ENCODE measurements at places on chromosomes 4 and X. TPM values are rescaled to one million over a fixed set of nuclear protein-coding genes. Genes with fewer than 3 reads are reported as not detected.
A peak's percentile ranks its signal among the peaks of the same experiment; 100 is the strongest.

- H3K27me3 ChIP-seq: no peaks in the 10 kb centered on the region
- no peak for DNase-seq
- no peak overlapping the region for H3K4me3 ChIP-seq
- H3K4me1 ChIP-seq: no peaks in the 10 kb centered on the region
- H3K27ac ChIP-seq: no peak overlapping the region
- H3K36me3 ChIP-seq: no peaks in the 10 kb centered on the region
Observed at GRCh38 chrX:119273420-119274192, 37.5 kb downstream of the PGRMC1 start.

DNA sequence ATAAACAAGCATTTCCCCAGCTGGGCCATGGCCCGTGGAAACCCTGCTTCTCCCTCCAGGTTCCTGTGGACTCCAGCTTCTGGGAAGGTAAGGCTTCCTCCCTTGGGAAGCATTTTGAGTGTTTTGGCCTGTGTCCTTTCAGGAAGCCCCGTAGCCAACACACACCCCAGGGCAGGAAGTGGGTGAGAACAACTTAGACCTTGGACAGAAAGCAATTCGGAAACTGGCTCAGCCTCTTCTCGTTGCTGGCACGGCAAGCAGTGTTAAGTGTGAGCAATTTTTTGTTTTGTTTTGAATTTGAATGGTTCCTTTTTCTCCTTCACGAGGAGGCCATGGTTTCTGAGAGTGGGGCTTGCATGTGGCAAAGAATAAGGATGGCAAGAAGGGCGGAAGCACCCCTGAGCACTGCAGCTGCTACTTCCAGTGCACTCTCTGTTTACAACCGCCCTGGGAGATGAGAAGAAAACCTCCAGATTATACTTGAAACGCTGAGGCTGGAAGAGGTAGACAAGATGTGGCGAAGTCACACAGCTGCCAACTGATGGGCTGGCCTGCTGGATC lies 14.1 kb upstream of the CYTL1 start:
- no peak overlapping the region for H3K27ac ChIP-seq
- H3K27me3 ChIP-seq: no peaks in the 10 kb centered on the region
- no peaks in the 10 kb centered on the region for H3K36me3 ChIP-seq
- H3K4me1 ChIP-seq: peaks cover 16% of the 10 kb centered on the region

DNA sequence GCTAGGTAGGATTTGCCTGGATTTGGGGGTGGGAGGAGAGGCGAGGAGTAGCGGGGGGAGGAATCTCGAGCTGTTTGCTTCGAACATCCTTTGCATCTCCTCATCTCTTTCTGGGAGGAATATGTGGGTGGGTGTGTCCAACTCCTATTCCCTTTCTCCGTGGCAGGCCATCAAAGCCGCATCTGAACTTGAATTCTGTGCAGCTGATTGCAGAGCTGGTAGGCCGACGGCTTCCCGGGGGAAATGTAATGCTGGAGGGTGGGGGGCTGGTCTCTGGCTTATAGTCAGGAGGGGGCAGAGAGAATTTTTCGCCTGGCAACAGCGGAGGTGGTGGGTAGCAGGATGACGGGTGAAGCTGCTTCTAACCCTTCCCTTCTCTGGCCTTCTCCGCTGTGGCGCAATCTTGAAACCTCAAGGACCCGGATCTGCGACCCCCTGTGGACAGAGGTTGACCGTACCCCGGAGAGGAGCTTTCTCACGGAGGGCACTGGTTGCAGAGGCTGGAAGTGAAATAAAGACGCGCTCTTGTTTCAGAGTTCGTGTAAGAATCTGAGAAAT lies 628 bp downstream of the ZCCHC12 start:
- H3K27me3 ChIP-seq: peaks cover under 1% of the 10 kb centered on the region
- H3K36me3 ChIP-seq: no peaks in the 10 kb centered on the region
- peak overlapping the region; percentile 36 for H3K4me3 ChIP-seq
- no peak overlapping the region for H3K27ac ChIP-seq
- no peak for DNase-seq

DNA sequence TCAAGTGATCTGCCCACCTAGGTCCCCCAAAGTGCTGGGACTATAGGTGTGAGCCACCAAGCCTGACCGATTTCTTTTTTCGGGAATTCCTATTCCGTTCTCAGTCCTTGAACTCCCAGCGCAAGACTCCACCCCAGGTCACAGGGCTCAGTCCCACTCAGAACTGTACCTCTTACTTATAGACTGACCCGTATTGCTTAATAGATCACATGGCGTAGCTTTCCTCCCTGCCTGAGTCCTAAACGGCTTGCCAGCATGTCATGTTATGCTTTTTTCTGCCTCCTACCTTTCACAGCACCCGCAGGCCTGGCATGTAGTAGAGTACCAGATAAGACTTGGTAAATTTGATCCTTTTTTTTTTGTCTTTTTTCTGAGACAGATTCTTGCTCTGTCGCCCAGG lies 22.4 kb downstream of the SAT1 start:
- DNase-seq: no peak
- H3K4me3 ChIP-seq: no peak overlapping the region
- no peaks in the 10 kb centered on the region for H3K4me1 ChIP-seq
- no peaks in the 10 kb centered on the region for H3K27me3 ChIP-seq
- no peak overlapping the region for H3K27ac ChIP-seq

GRCh38 chr4:162839814-162840213 lies 326.9 kb downstream of the NAF1 start:
- H3K4me3 ChIP-seq: no peak overlapping the region
- no peaks in the 10 kb centered on the region for H3K27me3 ChIP-seq
- no peaks in the 10 kb centered on the region for H3K36me3 ChIP-seq
- no peak overlapping the region for H3K27ac ChIP-seq

GRCh38 chr4:181372014-181372413 lies 871.2 kb upstream of the TENM3 start:
- H3K27me3 ChIP-seq: peaks cover 37% of the 10 kb centered on the region
- H3K4me3 ChIP-seq: no peak overlapping the region
- H3K36me3 ChIP-seq: no peaks in the 10 kb centered on the region
- H3K4me1 ChIP-seq: no peaks in the 10 kb centered on the region
- DNase-seq: no peak

DNA sequence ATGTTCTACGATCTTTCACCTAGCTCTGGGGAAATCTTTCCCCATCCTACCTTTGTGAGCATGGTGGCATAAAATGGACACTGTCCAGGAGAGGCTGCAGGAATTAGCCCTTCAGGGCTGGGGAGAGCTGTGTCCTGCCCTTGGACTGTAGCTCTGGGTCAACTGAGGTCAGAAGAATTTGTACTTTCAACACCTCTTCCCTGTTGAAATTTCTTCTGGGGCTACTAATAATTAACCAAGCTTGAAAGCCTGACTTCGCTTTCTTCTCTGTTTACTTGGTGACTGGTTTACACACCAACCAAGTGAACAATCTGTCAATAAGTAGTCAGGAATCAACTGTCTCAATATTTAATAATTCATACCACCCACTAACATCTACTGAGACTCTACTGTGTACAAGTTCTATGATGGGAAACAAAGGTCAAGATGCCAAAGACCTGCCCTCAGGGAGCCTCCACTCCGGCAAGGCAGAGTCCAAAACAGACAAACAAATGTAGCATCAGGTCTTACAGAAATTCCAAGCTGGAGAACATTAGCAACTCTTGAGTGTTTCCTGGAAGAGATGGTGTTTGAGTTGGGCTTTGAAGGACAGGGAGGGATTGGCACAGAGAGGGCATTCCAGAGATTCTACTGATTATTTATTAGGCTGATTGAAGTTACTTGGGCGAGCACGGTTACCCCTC lies 113.1 kb downstream of the ENPP6 start:
- DNase-seq: no peak
- no peak overlapping the region for H3K27ac ChIP-seq
- H3K36me3 ChIP-seq: no peaks in the 10 kb centered on the region
- no peak overlapping the region for H3K4me3 ChIP-seq

DNA sequence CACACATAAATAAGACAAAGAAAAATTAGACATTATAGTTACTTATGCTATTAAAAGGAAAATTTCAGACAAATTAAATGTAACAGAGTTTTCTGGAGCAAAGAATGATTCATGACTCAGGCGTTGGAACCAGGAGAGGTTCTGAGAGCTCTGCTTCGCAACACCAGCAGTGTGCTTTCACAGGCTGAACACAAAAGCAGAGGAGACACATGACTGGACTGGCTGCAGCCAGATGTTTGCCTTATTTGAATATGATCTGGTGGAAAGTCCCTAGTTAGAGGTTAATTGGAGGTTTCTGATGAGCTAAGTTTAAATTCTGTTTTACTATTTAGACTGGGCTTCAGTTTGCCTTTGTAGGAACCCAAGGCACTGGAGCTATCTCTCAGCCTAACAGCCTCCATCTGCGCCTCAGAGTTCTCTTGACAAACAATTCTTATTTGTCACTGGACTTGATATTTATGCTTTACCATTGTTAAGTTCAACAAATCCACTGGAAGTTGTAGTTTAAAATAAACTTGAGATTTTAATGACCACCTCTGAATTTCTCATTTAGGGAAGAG lies 16.2 kb downstream of the BOD1L1 start:
- H3K4me1 ChIP-seq: no peaks in the 10 kb centered on the region
- no peak overlapping the region for H3K27ac ChIP-seq
- DNase-seq: no peak
- H3K4me3 ChIP-seq: no peak overlapping the region
- H3K36me3 ChIP-seq: peaks cover 78% of the 10 kb centered on the region

DNA sequence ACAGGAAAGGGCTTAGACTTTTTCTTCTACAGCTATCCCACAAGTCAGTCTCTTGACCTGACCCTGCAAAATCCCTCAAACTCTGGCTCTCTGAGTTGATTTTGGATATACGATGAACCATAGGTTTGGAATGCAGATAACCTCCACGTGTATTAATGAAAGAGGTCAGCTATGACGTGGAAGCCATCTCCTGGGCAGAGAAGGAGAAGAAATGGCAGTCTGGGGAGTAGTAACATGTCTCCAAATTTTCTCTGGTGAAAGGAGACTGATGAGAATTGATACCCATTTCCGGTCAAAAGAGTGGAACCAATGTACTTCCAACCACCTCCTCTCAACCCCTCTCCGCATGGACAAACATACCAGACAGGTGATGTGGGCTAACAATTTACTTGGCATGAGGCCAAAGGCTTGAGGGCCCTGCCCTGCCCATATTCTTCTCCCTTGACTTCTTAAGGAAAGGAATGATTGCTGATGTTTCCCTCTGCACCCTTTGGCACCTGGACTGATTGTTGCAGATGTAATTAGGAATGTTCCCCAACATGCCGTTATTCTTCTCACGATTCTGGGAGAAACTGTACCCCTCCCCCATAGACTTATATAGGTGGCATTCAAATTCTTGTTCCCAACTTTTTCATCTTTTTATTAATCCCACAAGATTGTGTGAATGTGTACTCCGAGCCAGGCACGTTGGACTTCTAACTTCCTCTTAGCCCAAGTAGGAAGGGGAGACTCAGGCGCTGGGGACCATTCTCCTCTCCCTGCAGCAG lies 580 bp upstream of the PLS3 start:
- DNase-seq: no peak
- peaks cover 65% of the 10 kb centered on the region for H3K27me3 ChIP-seq
- H3K4me1 ChIP-seq: peaks cover 10% of the 10 kb centered on the region
- no peak overlapping the region for H3K27ac ChIP-seq

GRCh38 chrX:123206176-123206575 lies 22.1 kb downstream of the GRIA3 start:
- H3K27ac ChIP-seq: no peak overlapping the region
- H3K4me1 ChIP-seq: no peaks in the 10 kb centered on the region
- H3K27me3 ChIP-seq: no peaks in the 10 kb centered on the region
- no peak for DNase-seq

DNA sequence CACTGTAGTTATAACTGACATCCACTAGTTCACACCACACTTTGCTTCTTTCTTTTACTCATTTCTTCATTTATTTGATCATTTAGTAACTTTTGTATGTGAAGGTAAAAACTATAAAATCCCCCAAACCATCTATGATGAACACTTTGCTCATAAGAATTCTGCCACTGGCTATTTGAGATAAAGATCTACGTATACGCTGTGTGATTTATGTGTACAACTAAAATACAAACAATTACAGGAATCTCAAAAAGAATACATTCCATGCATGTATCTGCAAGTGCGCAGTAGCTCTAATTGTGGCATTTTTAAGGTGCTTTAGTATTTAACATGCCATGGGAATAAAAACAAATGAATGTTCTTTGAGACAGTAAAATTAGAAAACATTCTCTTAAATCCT lies 156.9 kb upstream of the NAP1L5 start:
- H3K27ac ChIP-seq: no peak overlapping the region
- H3K27me3 ChIP-seq: no peaks in the 10 kb centered on the region
- no peaks in the 10 kb centered on the region for H3K36me3 ChIP-seq
- peaks cover 7% of the 10 kb centered on the region for H3K4me1 ChIP-seq
- no peak overlapping the region for H3K4me3 ChIP-seq

GRCh38 chr4:184784628-184785257 lies 41.0 kb downstream of the ACSL1 start:
- H3K4me3 ChIP-seq: no peak overlapping the region
- H3K4me1 ChIP-seq: no peaks in the 10 kb centered on the region
- H3K27ac ChIP-seq: no peak overlapping the region
- no peaks in the 10 kb centered on the region for H3K36me3 ChIP-seq
- no peaks in the 10 kb centered on the region for H3K27me3 ChIP-seq

GRCh38 chr4:147509386-147509785 lies 28.5 kb downstream of the EDNRA start:
- no peak overlapping the region for H3K27ac ChIP-seq
- DNase-seq: peak; percentile 62
- no peaks in the 10 kb centered on the region for H3K27me3 ChIP-seq
- H3K4me1 ChIP-seq: peaks cover 38% of the 10 kb centered on the region

GRCh38 chr4:151887031-151887815 lies 126.4 kb upstream of the GATB start:
- no peak overlapping the region for H3K4me3 ChIP-seq
- no peaks in the 10 kb centered on the region for H3K27me3 ChIP-seq
- H3K27ac ChIP-seq: no peak overlapping the region

DNA sequence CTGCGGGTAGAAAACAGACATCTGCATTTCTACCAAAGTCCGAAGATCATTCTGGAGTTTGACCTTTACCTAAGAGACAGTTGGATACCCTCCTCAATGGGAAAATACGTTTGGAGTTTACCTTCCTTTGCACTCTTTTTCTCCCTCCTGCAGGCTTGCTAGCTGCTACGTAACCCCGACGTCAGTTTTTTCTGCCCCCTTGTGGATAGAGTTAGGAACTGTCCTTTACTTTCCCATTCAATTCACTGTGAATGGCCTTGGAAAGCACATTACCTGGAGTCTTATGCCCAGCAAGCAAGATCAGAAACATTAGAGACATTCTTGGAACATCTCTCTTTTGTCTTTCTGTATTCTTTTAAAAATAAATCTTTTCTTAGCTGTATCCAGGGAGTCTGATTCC lies 250.7 kb downstream of the NAP1L3 start:
- H3K4me3 ChIP-seq: no peak overlapping the region
- H3K27ac ChIP-seq: no peak overlapping the region
- H3K4me1 ChIP-seq: peaks cover 5% of the 10 kb centered on the region
- H3K36me3 ChIP-seq: no peaks in the 10 kb centered on the region
- H3K27me3 ChIP-seq: no peaks in the 10 kb centered on the region
- DNase-seq: peak; percentile 69

Gene BEX5
- not detected for total RNA-seq

Gene SRPK3
- total RNA-seq: not detected

Gene CRLF2
- not detected for total RNA-seq

Gene PTCHD1
- not detected for total RNA-seq

Gene AKAP17A
- 39.7 TPM for total RNA-seq

Gene ZMAT1
- total RNA-seq: 2.5 TPM

Data from A673 (cell line).